ENCODE measurements at places on chromosomes 7 and 10. TPM values are rescaled to one million over a fixed set of nuclear protein-coding genes. Genes with fewer than 3 reads are reported as not detected.

DNA sequence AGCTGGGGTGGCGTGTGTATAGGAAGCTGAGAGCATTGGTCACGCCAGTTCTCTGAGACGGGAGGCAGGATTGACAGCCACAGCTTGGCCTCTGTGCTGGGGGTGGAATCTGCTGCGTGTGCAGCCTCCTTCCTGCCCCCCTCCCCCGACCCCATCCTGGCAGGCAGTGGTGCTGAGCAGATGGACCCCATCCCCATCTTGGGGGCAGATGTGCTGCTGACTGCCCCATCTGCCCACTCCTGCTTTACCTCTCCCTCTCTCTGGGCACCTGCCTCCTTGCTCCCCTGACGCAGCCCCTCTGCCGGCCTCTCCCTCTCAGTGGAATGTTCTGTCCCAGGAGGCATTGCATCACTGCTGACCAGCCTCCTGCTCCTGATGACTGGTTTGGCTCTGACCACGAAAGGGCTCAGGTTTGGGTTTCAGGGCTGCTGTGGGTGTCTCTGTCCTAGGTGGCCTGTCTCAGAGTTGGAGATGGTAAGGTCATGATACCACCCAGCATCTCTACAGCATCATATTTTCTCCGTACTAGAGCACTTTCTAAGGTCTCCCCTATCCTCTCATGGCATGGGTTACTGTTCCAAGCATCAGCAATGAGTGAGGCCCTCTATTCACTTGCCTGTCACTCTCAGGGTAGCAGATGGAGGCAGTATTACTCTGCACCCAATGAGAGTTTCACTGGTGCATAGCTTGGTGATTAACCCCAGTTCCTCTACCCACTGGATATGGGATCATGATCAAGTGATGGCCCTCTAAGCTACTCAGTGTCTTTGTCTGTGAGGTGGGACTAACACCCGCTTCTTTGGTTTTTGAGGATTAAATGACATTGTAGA is 81.9 kb downstream of the RBM20 start:
- no peak for DNase-seq

- DNase-seq: no peak
These were observed 26.4 kb upstream of the ANKRD1 start for GRCh38 chr10:90947030-90947960.

DNA sequence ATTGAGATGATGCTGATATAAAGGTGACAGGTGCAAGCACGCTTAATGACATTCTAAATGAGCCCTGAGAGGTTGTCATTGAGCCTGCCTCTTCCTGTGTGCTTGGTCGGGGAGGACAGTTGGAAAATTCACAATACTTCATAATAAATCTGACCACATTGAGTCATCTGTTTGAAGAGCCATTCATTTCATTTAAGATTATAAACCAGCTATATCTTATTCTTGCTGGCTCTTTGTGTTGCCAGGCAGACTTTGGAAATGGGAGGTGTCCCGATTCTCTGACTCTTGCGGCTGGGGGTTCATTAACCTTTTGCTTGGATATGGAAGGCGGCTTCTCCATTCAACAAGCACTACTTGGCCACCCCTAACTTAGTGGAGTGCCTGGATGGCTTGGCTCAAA is 198.2 kb downstream of the FANK1 start:
- no peak for DNase-seq

The SPDYE6 gene
- polyA plus RNA-seq: not detected

All from urinary bladder (tissue), 4 donors.